ENCODE measurements at places on chromosomes 5 and 9.

GRCh38 chr5:589588-589987 lies 22.6 kb upstream of the CEP72 start:
- DNase-seq: no peak

DNA sequence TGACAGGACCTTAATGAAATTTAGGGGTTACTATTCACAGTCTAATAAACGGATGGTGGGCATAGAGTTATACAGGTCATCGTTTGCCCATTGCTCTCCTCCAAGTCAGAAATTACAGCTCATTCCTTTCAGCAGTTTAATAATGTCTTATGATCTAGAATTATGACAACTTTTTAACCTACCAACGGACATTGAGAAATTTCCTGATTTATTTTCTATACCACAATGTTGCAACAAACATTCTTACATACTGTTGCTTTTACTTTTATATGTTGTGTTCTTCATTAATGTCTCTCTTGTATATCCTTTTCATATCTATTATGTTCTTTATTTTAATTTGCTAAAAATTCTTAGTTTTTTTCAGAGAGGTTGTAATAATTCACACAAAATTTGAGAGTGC lies 152.8 kb upstream of the PRLR start:
- DNase-seq: no peak

DNA sequence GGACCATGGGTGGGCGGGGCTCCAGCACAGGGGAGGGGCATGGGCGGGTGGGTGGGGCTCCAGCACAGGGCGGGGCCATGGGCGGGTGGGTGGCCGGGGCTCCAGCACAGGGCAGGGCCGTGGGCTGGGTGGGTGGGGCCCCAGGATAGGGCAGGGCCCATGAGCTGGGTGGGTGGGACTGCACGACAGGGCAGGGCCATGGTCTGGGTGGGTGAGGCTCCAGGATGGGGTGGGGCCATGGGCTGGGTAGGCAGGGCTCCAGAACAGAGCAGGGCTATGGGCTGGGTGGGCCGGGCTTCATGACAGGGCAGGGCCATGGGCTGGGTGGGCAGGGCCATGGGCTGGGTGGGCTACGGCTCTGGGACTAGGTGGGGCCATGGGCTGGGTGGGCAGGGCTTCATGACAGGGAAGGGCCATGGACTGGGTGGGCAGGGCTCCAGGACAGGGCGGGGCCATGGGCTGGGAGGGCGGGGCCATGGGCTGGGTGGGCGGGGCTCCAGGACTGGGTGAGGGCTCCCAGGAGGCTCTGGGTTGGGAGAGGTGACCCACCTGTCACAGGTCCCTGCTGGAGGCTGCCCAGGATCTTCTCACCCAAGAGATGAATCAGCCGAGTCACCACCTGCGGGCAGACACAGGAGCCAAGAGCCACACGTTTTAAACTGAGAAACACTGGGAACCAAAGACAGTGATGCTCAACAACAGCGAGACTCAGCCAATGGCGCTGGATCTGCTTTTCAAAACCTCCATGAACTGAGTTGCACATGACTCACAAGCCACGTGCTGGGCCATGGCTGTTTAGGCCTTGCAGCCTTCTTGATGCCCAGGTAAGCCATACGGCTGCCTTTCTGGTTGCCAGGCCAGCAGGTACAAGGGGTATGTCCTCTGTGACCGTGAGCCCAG lies 33.6 kb upstream of the NSMF start:
- peak; percentile 33 for DNase-seq

DNA sequence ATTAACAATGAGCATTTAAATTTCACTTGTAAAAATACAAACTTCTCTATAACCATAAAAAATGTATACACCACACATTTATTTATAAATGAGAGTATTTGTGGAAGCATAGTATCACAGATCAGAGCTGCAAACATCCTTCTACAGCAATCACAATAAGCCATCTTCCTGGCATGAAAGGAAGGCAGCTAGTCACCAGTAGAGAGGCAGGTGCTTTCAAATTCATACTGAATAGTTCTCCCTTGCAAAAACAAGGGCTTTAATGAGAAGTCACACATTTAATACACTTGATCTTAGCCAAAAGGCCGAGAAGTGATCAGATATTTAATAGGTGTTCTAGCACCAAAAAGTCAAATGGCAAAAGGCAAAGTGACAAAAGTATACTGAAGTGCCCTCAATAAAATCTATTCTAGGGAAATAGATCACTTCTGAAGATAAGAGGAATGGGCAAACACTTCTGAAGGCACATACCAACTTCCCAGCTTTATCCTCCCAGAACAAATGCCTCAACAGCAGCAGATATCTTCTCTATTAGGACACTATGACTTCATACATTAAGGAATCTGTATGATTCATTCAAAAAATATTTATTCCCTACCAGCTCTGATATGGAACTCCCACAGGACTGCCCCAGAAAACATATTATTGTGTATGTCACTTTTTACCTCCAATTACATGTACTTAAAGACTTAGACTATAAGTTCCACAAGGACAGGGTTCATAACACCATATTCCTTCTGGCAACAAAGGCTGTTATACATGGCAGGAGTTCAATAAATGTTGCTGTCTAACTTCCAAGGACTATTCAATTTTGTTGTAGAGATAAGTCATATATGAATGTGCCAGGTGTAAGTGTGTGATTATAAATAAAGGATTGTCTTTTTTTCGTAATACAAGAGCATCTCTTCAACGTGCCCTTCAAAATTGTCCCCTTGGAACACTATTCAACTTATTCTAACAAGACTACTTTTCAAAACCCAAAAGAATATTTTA lies 31.7 kb downstream of the MAPKAP1 start:
- no peak for DNase-seq

GRCh38 chr5:100965291-100965690 lies 62.2 kb upstream of the ST8SIA4 start:
- no peak for DNase-seq

- no peak for DNase-seq
These were observed 557.9 kb upstream of the GRAMD2B start for GRCh38 chr5:125865166-125865815.

GRCh38 chr9:107279086-107279485 lies 4.0 kb upstream of the RAD23B start:
- DNase-seq: no peak
